ENCODE measurements at places on chromosomes 1 and 21. TPM values are rescaled to one million over a fixed set of nuclear protein-coding genes. Genes with fewer than 3 reads are reported as not detected.
A peak's percentile ranks its signal among the peaks of the same experiment; 100 is the strongest.

GRCh38 chr1:37305841-37306240, 168.5 kb upstream of the ZC3H12A start:
- no peak for DNase-seq

DNA sequence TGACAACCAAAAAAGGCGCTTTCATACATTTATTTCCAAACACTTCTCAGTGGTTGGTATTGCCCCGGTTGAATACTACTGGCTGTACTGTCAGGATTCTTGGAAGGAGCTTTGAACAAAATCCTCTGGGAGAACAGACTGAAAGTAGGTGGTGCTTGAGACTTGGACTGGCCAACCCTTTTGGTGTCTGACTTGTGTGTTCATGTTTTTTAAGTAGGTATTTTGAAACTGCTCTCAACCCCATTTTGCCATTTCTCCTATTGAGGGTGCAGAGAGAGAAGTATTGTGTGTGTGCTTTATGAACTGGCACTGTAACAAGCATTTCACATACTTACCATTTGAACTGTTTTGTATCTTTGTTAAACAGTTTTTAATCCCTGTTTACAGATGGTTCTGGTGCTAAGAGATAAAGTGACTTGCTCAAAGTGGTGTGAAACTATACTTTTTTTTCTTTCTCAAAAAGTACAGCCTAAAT, 21.2 kb downstream of the ARID1A start:
- no peak for DNase-seq

DNA sequence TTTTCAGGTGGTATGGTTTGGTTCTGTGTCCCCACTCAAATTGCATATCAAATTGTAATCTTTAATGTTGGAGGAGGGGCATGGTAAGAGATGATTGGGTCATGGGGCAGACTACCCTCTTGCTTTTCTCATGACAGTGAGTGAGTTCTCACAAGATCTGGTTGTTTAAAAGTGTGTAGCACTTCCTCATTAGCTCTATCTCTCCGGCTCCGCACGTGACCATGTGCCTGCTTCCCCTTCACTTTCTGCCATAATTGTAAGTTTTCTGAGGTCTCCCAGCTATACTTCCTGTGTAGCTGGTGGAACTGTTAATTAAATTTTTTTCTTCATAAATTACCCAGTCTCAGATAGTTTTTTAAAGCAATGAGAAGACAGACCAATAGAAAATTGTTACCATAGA, 843.2 kb downstream of the AMY1C start:
- no peak for DNase-seq

DNA sequence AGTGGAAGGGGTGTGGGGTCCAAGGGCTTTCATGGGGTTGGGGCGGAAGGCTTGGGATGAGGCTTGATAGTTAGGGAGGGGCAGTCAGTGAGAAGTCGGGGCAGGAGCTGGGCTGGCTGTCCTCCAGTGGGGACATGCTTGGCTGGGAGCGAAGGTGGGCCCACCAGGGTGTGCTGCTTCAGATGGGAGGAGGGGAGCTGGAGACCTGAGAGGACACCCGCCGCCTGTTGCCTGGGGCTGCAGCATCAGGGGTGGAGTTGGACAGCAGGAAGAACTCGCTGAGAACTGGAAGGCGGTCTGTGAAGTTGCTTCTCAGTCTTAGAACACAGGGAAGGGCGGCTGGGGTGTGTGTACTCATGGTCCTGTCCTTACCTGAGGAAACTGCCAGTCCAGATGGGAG, 1.6 kb downstream of the THEM5 start:
- DNase-seq, result no peak

- DNase-seq, result no peak
These were observed 37.5 kb downstream of the GPR88 start for GRCh38 chr1:100575406-100575805.

DNA sequence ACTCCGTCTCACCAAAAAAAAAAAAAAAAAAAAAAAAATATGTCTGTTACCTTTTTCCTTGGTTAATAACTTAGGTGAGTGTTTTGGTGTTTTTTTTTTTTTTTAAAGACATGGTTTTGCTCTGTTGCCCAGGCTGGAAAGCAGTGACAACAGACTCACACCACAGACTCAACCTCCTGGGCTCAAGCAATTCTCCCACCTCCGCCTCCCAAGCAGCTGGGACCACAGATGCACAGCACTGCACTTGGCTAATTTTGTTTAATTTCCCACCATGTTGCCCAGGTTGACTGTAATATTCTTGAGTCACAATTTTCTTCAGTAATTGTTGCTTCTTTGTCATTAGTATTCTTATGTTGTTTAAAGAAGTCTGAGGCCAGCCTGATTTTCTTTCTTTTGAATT, 149.2 kb upstream of the SYT6 start:
- DNase-seq, result no peak

DNA sequence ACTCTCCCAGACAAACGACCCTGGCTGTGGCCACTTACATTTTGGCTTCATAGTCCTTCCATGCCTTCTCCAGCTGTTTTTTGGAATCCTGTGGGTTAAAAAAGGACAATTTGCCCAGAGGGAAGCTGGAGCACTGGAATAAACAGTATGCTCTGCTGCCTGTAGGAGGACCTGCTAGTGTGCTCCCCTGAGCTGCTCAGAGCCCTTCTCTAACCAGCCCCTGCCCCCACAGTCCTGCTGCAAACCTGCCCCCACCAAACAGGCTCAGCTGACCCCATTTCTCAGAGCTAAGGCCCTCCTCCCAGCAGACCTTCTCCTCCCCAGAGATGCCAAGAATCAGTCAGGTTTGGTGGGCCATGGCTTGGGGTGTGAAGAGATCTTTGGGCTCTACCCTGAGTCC, 26.9 kb upstream of the TCEA3 start:
- DNase-seq, result peak; percentile 48

- DNase-seq, result no peak
These were observed 27.5 kb downstream of the COA7 start for GRCh38 chr1:52670604-52671003.

- no peak for DNase-seq
These were observed 4.3 kb upstream of the SLX9 start for GRCh38 chr21:44935533-44935927.

The IQGAP3 gene
- total RNA-seq, result 5.7 TPM

The C1orf94 gene
- total RNA-seq, result not detected

The GRHL3 gene
- total RNA-seq, result not detected

The ADORA3 gene
- 1.3 TPM for total RNA-seq

The VAMP4 gene
- total RNA-seq, result 15.0 TPM

The MEX3A gene
- 2.5 TPM for total RNA-seq

The ELF3 gene
- total RNA-seq, result 623 TPM

The PAPPA2 gene
- 5.1 TPM for total RNA-seq

The NECTIN4 gene
- total RNA-seq, result 5.4 TPM
